Germinal center (tissue), 1 donor: ENCODE measurements at places on chromosomes 1 and 21.

DNA sequence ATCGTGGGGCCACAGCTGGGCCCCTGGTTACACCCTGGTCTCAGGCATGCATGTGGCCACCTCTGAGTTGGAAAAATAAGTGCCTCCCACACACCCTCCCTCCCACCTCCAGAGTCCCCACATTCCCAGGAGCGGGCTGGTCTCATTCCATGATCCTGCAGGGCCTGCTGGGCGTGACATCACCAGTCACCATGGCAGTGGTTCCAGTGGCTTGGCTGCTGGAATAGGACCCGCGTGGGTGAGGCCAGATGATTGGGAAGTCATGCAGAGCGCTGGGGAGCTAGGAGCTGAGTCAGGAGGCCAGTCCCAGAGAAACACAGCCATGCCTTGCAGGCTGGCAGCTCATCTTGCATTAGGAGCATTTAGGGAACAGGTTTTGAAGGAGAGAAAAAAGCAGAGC is 125.4 kb upstream of the TMEM51 start:
- no peak for DNase-seq

DNA sequence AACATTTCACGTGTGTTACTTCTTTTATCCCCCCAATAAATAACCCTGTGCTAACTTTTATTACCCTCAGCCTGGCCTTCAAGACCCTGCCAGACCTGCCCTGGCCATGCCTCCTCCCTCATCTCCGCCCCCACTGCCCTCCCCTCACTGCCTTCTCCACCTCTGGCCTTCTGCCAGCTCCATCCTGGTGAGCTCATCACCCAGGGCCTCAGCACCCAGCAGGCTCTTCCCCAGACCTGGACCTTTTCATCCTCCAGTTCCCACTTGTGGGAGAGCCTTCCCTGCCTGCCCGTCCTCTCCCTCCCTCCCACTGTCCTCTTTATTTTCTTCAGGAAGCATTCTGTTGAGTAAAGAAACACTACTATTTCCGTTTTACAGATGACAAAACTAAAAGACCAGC is 72.0 kb downstream of the SLC66A1 start:
- DNase-seq: no peak

GRCh38 chr1:67390041-67390887 is 39.9 kb downstream of the SERBP1 start:
- DNase-seq: no peak

- DNase-seq: no peak
Observed at GRCh38 chr1:241611736-241612135, 28.4 kb downstream of the CHML start.

DNA sequence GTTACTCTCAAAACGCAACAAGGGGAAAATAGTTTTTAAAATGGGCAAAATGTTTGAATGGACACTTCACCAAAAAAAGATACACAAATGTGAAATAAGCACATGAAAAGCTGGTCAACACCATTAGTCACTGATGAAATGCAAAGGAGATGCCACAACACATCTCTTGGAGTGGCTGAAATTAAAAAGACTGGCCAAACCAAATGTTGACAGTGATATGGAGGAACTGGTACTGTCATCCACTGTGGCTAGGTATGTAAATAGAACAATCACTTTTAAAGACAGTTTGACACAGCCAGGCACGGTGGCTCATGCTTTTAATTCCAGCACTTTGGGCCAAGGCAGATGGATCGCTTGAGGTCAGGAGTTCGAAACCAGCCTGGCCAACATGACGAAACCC is 91.1 kb downstream of the POFUT2 start:
- DNase-seq: no peak

DNA sequence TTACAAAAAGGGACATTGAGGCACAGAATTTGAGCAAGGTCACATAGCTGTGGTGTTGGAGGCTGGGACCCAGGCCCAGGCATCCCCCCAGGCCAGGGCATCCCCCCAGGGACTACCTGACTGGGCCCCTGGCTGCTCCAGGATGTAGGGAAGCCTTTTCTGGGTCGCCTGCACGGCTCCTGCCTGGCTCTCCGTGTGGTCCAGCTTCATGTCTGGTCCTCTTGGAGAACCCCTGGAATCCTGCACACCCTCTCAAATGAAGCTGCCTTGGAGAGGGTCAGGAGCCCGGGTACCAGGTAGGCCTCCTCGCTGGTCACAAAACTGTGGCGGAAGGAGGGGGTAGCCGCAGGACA is 919 bp upstream of the CELSR2 start:
- DNase-seq: no peak

DNA sequence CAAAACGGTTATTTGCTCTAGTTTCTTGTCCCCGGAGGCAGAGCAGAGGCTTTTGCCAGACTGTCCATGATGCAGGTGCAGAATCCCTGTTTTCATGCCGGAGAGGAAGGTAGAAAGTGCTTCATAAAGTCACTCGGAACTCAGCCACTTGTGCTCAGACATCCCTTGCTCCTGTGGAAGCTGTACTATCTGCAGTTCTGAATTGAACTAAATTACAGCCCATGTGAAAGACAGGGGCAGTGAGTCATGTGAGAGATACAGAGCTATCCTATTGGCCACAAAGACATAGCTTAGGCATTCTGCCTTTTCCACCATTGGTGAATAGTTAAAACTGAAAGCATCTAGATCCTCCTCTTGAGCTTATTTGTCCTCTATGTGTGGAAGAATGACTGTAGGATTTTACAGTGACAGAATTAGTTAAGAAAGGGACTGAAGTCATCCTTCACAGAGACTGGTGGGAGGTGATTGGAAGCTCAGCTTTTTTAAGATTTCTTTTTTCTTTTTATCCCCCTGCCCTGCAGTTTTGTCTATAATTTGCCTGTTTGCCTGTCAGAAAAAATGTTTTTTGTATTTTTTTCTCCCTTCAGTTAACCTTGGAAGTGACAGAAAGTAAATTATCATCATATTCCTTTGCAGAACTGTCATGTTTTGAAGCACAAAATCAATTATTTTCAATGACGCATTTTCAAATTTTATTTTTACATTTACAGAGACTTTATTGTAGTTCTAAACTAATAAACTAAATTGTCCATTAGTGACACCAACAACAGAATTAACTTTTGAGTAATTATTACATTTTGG is 298.6 kb downstream of the PTPRC start:
- peak; percentile 88 for DNase-seq

- no peak for DNase-seq
Observed at GRCh38 chr1:150109586-150109985, 40.1 kb upstream of the PLEKHO1 start.

DNA sequence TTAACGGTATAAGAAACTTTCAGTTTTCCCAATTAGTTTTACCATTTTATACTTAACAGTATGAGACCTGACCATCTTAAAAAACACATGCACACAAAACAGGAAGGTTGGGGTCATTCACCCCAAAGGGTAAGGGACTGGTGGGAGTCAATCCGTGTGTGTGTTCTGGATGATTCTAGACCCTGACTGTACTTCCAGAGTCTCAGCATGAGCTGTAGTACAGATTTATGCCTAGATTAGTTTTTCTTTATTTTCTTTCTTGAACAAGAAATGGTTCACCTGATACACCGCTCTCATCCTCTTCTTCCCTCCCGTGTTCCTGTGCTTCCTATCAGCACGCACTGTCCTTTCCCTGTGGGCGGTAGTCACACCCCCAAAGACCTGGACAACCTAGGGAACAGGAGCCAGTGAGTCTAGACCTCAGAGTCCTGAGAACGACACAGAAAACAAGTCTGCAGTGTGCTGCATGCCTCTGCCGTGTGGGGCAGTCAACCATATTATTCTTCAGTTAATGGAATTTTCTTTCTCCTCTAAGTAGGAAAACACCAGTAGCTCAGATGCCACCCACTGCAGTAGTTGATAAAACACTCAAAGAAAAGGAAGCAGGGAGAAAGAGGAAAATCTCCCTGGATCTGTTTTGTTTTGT is 38.9 kb upstream of the MRPS6 start:
- DNase-seq: no peak

GRCh38 chr1:41658431-41659158 is 174.1 kb upstream of the EDN2 start:
- DNase-seq: no peak

DNA sequence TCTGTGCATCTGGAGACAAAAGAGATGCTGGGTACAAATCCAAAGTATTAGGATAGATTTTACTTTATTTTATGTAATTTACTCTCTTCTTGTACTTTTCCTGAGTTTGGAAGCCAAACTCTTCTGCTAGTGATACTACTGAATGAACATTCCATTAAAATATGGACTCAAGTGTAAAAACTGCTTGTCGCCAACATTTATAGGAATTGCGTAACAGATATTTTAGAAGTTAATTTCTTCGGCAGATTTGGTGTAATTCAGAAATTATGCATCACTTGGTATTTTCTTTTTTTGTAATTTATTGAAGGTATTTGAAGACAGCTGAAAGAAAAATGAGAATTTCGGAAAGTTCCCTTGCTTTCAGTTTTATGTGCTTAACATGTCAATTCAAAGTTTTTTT is 137.0 kb downstream of the RABGAP1L start:
- no peak for DNase-seq

GRCh38 chr1:216532251-216532798 is 109.1 kb upstream of the USH2A start:
- DNase-seq: no peak

DNA sequence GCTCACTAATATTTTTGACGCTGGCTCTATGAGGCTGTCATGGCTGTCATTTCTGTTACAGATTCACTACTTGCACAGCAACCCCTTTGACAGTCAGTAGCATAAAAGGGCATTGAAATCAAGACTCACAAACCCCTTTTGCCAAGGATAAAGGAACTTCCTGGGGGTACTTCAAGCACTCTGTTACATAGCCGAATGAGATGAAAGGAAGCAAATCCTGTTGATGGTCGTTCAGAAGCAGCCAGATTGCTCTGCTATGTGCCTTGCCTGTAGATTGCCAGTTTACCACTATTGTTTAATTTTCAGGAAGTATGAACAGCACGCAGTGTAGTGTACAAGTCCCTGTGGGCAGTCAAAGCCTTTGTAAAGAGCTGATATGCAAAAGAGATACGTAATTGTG is 296.2 kb downstream of the LRRIQ3 start:
- DNase-seq: no peak

GRCh38 chr1:39525366-39526165 is 34.1 kb downstream of the BMP8A start:
- DNase-seq: peak; percentile 81

DNA sequence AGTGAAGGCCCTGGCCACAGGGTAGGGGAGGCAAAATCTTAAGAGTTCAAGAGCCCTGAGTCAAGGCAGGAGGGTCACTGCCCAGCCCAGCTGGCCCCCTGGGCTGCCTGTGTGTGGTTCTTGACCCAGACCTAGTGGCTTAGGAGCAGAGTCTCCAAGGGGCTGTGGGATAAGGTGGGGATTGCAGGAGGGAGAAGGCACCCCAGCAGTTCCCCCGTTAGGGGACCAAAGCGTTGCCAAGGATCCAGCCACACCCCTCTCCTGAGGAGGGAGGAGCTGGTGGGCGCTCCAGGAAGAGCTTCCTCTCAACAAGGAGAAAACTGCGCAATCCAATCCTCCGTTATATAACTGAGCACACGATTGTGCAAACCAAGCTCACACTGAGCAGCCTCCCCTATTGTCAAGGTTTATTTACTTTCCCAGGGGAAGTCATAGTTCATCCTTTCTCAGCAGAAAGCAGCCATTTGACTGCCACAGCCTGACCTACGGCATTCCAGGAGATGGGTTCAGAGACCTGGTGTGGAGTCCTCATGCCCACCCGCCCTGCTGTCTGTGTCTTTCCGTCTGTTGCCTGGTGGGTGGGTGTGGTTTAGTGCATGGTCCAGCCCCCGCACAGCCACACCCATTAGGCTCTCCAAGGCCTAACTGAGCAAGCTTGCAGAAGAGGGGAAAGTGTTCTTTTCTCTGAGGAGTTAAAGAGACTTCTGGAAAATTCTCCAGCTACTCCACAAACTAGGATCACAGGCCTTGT is 3.5 kb downstream of the EPHX1 start:
- DNase-seq: no peak

GRCh38 chr1:153260585-153261280 is 1.2 kb downstream of the LORICRIN start:
- peak; percentile 7 for DNase-seq

DNA sequence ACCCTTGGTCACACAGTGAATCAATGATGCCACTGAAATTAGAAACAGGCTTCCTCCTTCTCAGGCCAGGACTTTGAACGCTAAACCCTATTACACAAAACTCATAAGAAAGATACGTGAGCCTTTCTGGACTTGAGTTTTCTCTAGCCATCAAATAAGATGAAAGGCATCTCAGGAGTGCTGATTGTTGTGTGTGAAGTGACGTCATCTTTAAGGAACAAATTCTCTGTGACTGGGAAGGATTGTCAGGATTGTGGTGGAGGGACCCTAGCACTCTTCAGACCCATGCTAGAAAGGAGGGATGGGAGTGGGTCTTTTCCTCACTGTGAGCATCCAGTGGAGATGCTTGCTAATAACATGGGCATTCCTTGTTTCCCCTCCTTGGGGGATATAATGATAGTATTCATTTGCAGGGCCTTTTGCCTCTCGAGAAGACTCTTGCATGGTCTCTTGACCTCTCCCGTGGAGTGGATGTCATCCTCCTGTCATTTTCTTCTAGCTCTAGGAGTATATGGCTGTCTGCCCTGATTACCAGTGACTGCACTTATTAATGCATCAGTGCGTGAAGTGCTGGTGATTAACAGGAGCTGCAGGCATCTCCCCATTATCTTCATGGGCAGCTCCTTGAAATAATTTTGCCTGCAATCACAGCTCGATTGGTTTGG is 39.9 kb downstream of the SPATA46 start:
- no peak for DNase-seq

DNA sequence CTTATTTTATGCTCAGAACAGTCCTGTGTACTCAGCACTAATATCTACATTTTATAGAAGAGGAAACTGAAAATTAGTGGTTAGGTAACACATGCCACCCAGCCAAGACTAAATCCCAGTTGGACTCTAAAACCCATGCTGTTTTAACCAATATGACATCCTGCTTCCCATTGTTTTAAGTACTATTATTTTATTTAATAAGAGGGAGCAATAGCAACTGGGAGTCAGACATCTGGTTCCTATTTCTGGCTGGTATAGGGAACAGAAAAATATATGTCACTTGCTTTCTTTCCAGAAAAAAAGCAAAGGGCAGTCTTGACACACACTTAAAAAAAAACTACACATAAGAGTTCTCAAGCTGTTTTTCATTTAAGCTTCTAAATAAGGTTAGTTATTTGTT is 11.9 kb downstream of the KLHL12 start:
- DNase-seq: no peak

DNA sequence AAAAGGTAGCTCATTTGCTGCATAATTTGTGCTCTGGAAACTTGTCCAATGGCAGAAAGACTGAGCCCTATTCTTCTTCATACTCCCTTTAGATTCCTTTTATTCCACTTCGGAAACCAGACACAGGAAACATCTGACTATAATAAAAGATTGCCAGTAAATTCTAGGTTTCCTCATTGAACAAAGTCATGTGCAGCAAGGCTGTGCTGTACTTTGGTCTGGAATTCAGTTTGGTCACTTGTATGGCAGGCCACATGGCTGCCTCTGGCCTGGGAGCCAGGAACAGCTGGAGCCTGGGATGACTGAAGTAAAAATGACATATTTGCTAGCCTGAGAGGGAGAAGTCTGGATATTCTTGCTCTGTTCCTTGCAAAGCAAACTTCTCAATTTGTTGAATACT is 79.6 kb downstream of the ST3GAL3 start:
- no peak for DNase-seq

DNA sequence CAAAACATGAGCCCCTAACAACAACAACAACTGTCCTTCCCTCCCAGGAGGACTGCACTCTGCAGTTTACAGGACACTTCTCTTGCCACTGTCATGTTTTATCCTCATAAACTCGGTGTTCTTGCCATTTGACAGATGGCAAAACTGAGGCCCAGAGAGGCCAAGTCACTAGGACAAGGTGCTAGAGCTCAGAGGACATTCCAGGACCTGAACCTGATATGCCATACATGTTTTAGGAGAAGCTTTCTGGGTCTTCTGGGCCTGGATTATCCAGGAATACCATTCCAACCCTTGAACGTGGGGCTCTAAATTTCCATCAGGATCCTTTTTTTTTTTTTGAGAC is 19.4 kb upstream of the TENT5B start:
- no peak for DNase-seq
